ENCODE measurements at places on chromosomes 2 and 18. TPM values are rescaled to one million over a fixed set of nuclear protein-coding genes. Genes with fewer than 3 reads are reported as not detected.

Gene CDKL4
- not detected for total RNA-seq

Gene LYG2
- not detected for total RNA-seq

Gene CD28
- 2.9 TPM for total RNA-seq

Gene GPR45
- not detected for total RNA-seq

Gene RHBDD1
- 11.7 TPM for total RNA-seq

Gene TMEFF2
- not detected for total RNA-seq

Gene CHRND
- total RNA-seq: not detected

Gene KCNE4
- total RNA-seq: 8.0 TPM

Gene SMCHD1
- total RNA-seq: 377 TPM

Data from stomach (tissue), 19 donors.